Epithelial cell of proximal tubule (primary cell): ENCODE measurements at places on chromosomes 12 and 14.

DNA sequence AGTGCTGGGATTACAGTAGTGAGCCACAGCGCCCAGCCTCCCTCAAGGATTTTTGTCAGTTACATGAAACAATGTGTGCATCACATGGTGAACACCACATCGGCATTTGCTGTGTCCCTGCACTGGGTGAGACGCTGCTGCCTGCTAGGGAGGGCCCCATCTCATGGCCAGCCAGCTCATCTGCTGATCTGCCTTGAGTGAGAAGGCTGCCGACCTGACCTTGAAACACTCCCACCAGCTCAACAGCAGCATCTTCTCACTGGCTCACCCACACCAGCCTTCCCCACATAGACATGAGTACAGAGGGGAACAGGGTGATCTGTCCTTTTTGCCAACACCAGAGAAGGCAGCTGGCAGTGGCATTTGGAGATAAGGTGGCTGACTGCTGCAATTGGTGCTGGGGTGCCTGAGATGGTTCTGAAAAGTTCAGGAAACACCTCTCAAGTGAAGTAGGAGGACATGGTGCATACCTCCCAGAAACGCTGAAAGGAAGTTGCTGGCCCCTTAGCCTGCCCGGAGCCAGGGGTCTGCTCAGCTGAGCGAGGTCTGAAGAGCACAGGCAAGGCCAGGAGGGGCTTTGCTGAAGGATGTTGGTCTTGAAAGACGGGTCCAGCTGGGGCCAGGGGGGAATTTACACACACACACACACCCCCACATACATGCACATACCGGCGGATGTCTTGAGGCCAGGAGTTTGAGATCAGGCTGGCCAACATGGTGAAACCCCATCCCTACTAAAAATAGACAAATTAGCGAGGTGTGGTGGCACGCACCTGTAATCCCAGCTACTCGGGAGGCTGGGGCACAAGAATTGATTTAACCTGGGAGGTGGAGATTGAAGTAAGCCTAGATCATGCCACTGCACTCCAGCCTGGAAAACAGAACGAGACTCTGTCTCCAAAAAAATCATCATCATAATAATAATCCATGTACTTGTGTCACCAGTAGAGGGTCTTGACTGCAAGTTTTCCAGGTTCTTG lies 14.3 kb upstream of the PPP1R13B start:
- no peak for DNase-seq

- peak; percentile 67 for DNase-seq
These were observed 80.5 kb upstream of the PCED1B start for GRCh38 chr12:46998811-46999368.

DNA sequence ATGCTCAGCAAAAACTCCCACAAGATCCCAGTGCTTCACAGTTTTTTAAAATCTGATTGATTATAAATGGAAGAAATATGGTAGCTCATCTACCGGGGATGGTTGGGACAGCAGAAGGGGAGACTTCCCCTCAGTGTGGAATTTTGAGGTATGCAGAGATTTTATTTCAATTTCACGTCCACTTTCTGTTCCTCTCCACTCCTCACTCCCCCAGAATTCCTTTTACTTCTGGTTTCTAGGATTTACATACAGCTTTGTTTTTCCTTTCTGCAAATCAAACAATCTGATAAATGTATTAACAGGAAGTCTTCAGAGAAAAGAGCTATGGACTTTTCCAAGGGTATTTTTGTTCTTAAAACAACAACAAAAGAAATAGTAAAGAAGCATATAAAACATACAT lies 181.5 kb upstream of the ARHGAP5 start:
- no peak for DNase-seq

DNA sequence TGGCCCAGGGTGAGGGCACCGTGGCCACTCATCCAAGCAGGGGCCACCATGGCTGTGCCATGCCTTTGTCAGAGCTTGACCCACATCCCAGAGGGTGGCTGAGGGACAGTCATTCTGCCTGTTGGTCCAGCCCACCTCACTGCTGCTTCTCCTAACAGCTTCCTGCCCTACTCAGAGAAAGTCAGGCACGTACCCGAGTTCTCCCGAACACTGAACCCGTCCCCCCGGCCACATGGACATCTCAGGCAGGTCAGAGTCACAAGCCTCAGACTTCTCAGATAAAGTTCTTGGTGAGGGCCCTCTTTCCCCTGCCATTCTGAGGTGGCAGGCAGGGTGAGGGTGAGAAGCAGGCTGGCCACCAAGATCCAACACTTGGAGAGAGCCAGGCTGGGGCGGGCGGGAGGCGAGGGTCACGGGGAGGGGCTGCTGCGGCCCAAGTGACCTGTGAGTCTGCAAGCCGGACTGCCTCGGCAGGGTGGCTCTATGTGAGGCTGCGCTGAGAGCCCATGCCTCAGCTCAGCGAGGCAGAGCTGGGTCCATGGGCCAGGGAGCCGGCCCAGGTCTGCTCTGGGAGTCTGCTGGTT lies 317.8 kb downstream of the TMEM121 start:
- no peak for DNase-seq

GRCh38 chr12:41983856-41984255 lies 160.8 kb downstream of the GXYLT1 start:
- DNase-seq = no peak

DNA sequence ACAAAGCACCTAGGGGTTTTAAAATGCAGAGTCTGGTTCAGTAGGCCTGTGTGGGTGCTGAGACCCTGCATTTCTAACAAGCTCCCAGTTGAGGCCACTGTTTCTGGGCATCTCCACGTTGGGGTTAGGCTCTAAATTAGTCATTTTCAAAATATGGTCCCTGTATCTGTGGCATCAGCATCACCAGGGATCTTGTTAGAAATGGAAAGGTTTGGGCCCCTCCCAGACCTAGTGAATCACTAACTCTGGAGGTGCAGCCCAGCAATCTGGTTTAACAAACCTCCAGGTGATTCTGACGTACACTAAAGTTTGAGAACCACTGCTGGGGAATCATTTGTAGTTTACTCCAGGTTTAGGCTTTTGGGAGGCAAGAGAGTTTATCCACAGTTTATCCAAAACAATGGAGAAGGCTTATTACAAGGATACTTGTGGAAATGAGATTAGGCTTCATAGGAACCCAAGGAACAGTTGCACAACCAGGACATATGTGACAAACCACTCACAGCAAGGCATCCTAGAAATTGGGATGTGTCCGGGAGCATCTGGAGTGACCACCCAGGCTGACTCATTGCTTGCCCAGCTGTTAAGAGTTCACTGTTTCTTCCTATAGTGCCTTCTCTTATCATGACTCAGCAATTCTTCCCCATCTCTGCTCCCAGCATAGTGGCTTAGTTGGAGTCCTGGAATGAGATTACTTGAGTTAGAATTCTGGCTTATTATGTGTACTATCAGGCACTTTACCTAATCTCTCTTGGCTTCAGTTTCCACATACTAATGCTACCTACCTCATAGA lies 71.6 kb upstream of the STXBP6 start:
- no peak for DNase-seq

DNA sequence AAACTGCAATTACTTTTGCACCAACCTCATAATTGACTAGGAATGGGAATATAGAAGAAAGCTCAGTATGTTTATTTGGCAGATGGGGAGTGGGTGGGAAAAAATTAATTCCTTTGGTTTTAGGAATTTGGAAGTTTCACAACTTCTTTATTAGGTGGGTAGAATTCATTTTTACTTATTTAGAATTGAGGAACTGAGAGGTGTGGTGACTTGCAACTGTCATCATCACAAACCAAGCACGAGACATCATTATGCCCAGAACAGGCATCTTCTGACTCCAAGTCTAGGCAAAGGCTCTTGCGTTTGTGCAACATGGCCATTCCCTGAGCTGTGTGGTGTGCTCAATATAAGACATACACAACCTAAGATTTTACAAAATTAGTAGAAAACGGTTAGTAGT lies 380.0 kb downstream of the ATP23 start:
- no peak for DNase-seq

GRCh38 chr12:115194448-115194847 lies 510.5 kb upstream of the TBX3 start:
- DNase-seq = no peak

DNA sequence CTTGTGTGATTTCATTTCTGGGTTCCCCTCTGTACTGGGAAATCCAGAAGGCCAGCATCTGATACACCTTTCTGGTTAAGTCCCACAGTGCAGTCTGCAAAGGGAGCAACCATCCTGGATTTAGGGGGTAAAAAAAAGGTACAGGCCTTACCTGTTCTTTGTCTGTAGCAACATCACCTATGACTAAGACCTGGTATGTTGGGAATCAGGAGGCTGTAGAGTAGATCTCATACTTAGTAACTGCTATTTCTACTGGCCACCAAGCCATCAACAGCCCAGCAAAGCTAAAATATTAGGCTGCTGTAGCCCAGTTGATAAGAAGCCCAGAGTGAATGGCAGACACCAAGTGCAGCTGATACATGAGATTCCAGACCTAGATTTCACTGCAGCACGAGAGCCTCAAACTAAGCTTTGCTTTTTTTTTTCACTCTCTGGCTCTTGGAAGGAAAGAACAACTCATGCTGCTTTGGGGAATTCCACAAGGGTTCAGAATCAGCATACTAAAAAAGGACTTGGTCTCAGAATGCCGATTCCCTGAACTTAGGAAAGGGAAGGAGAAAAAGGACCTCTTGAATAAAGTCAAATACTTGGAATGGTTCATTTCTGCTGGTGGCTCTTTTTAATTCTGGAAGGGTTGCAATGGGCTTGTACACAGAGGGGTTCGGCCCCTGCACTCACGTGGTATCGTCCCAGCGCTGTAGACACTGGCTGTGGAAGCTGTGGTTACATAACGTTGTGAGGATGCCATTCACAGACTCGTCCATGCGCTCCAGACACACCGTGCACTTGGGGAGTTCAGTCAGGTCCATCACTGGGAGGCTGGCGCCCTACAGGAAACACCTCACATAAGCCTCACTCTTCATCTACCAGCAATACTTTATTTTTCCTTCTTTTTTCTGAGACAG lies 20.5 kb downstream of the BRAP start:
- no peak for DNase-seq

- no peak for DNase-seq
These were observed 16.5 kb downstream of the SEL1L start for GRCh38 chr14:81516986-81517797.

DNA sequence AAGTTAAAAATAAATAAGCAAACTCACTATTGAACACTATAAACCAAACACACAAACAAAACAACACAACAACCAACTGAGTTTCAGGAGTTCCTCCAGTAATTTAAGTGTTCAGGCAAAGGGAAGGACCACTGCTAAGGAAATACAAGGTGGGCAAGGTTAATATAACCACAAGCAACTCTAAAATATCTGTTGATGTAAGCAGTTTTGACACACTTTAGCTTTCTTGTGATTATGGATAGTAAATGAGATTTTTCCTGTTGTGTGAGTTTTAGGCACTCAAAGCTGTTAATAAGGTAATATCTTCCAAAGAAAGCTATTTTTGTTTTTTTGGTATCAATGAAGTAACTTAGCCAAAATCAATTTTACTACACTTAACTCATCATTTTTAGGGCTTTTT lies 839.1 kb upstream of the FOXG1 start:
- DNase-seq = no peak

DNA sequence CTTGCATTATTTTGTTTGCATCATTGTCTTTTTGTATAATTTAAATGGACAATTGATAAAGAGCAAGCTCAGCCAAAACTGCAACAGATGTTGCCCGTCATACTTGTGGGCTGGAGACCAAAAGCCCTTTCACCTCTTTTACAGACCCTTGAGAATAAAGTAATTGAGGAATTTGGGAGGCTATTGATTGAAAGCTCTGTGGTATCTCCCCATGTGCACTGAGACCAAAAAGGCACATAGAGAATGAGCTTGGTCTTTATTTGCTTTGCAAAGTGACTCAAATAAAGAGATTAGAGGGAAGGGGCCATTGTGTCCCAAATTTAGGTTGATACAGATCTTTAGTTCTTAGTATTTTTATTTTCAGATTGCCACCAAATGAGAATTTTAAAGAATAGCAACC lies 617.6 kb downstream of the TRHDE start:
- DNase-seq = no peak

- no peak for DNase-seq
These were observed 54.5 kb downstream of the MIS18BP1 start for GRCh38 chr14:45198551-45198950.

DNA sequence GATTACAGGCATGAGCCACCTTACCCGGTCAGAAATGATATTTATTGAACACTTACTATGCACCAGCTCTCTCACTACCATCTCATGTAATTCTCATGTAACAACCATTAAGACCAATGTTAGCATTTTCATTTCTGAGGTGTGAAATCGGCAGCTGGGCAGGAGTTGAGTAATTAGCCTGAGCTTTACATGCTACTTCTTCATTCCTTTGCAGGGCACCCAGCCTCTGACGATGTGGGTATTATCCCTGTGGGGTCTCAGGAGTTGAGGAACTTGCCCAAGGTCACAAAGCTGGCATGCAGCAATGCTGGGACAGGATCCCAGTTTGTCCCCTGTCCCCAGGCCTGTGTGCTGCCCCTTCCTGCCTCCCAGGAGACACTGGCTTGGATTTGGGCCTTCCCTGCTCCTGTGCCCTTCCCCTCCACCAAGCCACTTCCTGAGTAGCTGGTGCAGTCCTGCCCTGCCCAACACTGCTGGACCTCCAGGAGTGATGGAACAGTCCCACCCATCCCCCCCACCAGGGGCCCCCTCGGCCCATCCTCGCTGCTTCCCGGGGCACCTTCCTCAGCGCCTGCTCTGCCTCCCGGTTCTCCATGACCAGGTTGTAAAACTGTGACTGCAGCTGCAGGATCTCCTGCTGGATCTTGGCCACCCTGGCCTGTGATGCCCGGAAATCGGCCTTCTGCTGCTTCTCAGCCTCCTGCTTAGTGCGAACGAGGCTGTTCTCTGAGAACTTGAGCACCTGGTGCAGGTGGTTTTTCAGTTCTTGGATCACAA lies 14.7 kb downstream of the RITA1 start:
- DNase-seq = no peak
